H4 (cell line): ENCODE measurements at places on chromosomes 11 and 22.

GRCh38 chr11:69382131-69383128 is 88.5 kb downstream of the MYEOV start:
- no peak for DNase-seq

DNA sequence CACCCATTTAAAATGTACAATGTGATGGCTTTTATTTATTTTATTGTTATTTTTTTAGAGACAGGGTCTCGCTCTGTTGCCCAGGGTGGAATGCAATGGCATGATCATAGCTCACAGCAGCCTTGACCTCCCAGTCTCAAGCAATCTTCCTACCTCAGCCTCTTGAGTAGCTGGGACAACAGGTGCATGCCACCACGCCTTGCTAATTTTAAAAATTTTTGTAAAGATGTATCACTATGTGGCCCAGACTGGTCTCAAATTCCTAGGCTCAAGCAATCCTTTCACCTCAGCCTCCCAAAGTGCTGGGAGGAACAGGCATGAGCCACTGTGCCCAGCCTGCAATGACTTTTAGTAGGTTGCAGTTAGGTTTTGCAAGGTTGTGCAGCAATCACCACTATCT is 14.3 kb downstream of the CLDN5 start:
- no peak for DNase-seq

DNA sequence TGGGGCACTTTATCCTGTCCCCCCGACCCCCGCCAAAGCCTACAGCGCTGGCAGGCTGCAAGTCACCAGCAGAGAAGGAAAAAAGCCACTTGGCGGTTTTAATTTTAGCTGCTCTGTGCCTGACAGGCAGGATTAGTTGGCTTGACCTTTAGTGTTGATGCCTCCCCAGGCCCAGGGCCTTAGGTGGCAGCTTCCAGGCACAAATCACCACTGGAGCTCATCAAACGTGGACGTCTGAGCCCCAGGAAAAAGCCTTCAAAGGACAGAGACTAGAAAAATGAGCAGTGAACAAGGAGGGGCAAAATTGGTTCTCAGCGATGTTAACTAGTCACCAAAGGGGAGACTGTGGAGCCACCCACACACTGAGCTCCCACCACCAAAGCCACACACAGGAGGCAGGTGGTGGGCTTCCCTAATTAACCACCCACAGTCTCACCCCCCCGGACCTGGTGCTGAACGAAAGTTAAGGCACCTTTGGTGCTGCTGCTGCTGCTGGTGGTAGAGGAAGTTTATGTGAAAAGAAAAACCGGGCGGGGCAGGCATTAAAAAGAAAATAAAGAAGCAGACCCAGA is 4.4 kb upstream of the PYGM start:
- no peak for DNase-seq

DNA sequence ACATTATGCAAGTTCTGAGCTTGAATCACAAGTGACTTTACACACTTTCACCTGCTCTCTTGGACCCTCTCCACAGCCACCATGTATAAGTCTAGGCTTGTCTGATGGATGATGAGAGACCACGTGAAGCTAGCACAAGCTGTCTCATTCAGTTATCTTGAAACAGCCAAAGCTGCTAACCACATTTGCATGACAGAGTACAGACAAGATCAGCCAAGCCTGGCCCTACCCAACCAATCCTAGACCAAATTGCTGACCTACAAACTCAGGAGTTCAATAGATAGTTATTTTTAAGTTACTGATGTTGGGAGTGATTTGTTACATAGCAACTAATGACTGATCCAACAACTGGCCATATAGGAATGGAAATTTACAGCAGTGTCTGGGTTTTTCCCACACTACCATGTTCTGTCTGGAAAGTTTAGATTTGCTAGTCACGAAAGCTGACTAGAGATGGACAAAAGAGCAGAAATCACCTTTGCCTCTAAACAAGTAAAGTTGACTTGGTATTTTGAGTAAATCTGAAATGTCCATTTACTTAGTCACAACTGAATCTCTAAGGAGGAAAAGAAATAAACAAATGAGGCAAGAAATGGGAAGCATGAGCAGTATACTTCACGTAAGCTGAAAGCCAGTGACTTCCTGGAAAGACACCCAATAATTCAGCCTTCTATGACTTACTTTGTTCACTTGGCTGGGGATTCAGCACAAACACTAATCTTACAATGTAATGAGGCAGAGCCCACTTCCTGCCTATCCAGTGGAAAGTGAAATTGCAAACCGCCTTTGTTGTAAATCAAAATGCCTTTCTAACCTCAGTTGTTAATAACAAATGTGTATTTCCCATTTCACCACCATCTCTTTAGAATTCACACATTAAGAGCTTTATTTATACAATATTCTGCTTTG is 101.7 kb downstream of the FAM181B start:
- DNase-seq: peak; percentile 95

- no peak for DNase-seq
Measured at GRCh38 chr11:13775471-13775870, 107.0 kb downstream of the FAR1 start.
